ENCODE measurements at places on chromosomes 3 and 15.
A peak's percentile ranks its signal among the peaks of the same experiment; 100 is the strongest.

- DNase-seq = peak; percentile 68
These were observed 21.1 kb upstream of the ST6GAL1 start for GRCh38 chr3:186909078-186909853.

- peak; percentile 31 for DNase-seq
These were observed 25.0 kb downstream of the MSL2 start for GRCh38 chr3:136171097-136171542.

- DNase-seq = no peak
These were observed 17.6 kb downstream of the CCNL1 start for GRCh38 chr3:157142315-157142714.

DNA sequence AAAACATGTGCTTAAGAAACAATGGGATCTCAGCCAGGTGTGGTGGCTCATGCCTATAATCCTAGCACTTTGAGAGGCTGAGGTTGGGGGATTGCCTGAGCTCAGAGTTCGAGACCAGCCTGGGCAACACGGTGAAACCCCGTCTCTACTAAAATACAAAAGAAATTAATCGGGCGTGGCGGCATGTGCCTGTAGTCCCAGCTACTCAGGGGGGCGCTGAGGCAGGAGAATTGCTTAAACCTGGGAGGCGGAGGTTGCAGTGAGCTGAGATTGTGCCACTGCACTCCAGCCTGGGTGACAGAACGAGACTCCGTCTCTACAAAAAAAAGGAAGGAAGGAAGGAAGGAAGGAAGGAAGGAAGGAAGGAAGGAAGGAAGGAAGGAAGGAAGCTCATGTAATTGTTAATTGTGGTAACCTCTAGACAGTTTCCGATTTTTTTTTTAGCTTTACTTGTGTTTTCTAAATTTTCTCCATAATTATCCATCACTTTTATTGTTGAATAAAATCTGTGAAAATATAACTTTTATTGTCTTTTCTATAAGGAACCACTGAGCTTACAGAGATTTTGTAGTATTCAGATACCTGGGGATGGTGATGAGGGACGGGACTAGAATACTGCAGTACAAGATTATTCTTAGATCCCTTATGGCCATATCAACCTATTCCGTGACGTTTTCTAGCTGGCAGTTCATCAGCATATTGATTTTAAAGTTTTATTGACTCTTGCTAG, 506.9 kb downstream of the NR2F2 start:
- DNase-seq = no peak

DNA sequence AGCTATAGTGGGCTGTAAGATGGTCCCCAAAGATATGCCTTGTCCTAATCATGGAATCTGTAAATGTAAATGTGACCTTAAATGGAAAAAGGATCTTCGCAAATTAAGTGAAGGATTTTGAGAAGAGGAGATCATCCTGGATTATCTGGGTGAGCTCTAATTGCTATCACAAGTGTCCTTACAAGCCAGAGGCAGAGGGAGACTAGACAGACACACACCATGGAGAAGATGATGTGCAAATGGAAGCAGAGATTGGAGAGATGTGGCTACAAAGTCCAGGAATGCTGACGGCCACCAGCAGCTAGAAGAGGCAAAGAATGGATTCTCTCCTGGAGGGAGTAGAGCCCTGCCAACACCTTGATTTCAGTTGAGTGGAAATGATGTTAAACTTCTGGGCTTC, 102.3 kb upstream of the PROK2 start:
- no peak for DNase-seq

- no peak for DNase-seq
These were observed 669.8 kb upstream of the ARPP21 start for GRCh38 chr3:34969513-34969912.

DNA sequence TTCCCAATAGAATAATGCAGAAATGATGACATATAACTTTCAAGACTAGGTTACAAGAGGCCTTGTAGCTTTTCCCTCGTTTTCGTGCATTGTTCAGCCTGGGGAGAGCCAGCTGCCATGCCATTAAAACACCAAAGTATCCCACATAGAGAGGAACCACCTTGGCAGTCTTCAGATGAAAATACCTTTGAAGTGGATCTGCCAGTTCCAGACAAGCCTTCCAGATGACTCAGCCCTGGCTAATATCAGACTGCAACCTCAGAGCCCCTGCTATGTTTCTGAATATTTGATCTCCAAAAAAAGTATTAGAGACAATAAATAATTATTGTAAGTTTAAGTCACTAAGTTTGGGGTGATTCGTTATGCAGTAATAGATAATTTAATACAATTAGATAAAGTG, 294.3 kb upstream of the GBE1 start:
- no peak for DNase-seq

- DNase-seq = no peak
These were observed 46.5 kb downstream of the BBS4 start for GRCh38 chr15:72732516-72732915.

GRCh38 chr3:125212509-125213363, at the start of gene SLC12A8:
Gene SLC12A8, minus strand, starts transcription at chr3:125212748. Its CDS starts 1,399 bp downstream, at chr3:125211349.
- DNase-seq = no peak

DNA sequence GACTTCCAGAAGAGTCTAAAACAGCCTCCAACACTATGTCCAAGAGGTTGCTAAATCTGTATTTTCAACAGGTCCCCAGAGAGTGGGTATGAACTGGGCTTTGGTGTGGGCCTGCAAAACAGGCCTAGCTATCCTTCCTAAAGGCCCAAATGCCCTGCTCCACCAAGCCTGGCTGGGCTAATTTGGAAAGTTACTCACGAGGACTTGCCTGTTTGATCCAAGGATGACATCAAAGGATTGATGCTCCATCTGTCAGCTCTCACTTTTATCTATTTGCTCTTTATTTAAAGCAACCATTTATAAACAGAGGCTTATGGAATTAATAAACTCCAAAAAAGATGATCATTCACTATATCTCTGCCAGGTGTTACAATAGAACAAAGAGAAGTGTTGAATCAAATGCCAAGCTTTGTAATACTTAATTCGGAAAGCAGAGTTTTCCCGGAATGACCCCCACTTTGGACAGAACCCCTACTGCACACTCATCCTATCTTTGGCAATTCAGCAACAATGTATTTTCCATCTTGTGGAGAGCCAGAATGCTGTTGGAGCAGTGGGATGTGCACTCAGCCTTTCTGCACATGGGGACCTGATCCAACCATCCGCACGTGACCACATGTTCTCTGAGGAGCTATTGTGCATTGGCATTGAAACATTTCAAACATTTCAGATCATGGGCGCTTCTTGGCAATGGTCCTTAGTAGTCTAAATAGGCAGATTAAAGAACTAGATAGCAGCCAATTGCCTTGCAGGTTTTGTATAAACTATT, 163.3 kb upstream of the THBS1 start:
- no peak for DNase-seq

DNA sequence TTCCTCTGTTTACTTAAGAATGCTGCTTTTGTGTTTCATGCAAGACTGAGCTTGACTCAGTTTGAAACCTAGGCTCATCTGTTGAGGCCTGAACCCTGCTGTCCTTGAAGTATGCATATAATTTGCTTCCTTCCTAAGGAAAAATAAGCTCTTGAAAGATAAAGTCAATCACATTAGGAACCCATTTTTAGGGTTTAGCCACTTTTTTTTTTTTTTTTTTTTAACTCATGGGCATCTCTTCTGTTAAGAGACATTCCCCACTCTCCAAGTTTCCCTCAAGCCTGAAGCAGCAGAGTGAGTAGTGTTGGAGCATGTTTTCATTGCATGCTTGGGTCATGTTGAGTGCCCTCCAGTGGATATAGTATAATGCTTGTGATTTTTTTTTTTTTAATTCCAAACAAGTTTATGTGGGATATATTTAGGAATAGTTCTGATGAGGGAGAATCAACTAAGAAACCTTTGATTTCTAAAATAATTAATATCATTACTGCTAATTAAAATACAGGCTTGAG, 3.6 kb downstream of the CTNNB1 start:
- DNase-seq = no peak

DNA sequence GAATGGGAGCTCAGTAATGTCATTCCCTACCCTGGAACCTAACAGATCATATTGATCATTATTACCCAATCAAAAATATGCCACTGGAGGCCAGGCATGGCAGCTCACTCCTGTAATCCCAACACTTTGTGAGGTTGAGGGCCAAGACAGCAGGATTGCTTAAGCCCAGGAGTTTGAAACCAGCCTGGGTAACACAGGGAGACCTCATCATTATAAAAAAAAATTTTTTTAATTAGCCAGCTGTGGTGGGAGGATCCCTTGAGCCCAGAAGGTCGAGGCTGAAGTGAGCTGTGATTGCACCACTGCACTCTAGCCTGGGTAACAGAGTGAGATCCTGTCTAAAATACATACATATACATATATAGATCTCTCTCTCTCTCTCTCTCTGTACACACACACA, 10.2 kb downstream of the IGDCC4 start:
- no peak for DNase-seq

DNA sequence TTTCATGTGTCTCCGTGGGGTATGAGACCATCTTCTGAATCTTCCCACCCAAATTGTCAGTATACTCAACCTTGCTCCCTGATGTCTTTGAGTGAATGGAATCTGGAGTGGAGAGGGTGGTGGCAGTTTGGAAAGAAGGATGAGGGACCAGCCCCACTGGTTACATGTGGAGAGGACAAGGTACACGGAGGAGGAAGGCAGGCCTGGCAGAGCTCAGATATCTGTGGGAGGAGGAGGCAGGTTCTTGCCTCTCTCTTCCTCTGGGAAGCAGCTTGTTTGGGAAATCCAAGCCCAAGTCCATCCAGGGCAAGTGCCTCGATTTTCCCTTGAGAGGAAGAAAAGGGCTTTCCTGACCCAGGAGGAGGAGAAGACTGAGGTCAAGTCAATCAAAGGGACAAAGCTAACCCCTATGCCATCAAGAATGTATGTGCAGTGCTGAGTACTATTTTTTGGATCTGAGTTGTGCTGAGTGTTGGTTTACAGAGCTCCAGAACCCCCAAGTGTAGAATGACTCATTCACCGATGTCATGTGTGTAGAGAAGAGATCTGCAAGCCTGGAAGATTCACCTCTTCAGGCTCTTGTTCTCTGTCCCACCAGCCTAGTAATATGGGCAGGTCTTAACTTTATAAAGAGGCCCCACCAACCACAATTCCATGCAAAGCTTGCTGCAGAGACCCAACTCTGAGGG, 19.8 kb upstream of the LOXL1 start:
- DNase-seq = no peak

DNA sequence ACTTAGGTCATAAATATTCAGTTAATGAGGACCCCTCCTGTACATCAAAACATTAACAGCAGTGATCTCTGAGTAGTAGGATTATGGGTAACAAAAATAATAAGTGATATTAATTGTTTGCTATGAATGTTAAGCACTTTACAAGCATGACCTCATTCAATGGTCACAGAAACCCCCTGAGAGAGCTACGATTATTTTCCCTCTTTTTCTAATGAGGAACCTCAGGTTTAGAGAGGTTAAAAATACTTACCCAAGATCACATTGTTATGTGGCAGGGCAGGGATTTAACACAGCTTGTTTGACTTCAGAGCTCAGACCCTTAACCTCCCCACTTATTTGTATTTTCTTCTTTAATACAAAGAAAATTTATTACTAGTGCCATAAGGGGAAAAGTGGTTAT, 228.2 kb downstream of the TBL1XR1 start:
- DNase-seq = no peak

- DNase-seq = no peak
These were observed 70.5 kb upstream of the SLCO3A1 start for GRCh38 chr15:91783008-91783407.

DNA sequence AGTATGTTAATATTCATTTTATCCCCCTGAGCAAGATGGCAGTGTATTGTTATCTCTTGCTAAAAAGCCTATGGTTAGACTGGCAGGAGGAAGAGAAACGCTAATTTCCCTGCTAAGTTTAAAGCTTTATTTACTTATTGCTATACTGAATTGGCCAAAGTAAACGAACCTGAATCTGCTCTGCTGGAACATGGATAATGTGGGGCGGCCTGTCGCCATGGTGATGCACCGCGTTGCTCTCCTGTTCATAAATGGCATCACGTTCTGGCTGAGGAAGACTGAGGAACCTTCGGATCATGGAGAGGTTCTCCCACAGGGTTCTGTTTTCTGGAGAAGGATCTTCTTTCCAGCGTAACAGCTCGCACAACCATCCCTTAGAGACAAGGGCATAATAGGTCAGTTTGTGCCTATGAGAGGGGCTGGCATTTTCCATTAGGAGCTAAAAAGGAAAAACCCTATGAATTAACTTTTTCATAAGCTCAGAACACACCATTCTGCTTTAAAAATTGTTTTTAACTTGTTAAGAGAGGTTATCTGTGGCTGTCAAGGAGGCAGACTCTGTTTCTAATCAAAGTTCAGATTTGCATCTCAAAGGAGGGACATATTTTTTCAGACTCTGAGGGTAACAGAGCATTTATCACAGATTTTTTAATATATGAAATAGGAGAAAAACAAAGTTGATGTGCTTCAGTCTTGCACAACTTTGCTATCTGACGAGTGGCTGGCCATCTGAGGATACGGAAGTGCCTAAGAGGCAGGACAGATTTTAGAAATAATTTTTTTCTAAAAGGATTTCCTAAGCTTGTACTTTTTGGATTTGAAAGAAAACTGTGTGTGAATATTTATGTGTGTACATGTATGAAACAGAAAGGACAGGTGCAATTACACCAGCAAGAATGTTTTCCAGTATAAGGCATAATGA, 73.1 kb downstream of the SATB1 start:
- no peak for DNase-seq

DNA sequence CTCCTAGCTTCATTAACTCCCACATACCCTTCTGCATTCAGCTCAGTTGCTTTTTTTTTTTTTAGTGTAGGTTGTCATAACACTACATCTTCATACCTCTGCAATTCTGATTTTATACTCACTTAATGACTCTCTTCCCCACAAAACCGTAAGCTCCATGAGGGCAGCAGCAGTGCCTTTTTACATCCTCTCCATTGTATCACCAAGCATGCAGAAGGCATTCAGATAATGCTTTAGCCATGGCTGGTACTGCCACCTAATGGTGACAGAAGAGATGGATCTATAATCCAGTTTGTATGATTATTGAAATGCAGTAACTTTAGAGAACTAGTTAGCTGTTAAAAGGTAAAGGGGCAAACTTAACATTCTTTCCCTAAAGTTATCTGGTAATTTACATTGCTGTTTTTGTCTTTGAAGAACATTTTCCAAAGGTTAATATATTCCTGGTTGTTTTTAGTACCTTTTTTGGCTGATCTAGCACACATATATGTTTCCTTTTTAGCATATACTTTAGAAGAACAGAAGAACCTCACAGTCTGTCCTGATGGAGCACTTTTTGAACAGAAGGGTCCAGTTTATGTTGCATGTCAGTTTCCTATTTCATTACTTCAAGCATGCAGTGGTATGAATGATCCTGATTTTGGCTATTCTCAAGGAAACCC, 36.8 kb downstream of the ATP1B3 start:
- DNase-seq = peak; percentile 54

Measured in stimulated activated CD4-positive, alpha-beta T cell treated with anti-CD3 and anti-CD28 coated beads, Interleukin-1b, Interleukin-23, amount 100 ng/mL, for 48 hours (primary cell).